Right lung (tissue), 10 donors: ENCODE measurements at places on chromosomes 1 and 21. TPM values are rescaled to one million over a fixed set of nuclear protein-coding genes. Genes with fewer than 3 reads are reported as not detected.

DNA sequence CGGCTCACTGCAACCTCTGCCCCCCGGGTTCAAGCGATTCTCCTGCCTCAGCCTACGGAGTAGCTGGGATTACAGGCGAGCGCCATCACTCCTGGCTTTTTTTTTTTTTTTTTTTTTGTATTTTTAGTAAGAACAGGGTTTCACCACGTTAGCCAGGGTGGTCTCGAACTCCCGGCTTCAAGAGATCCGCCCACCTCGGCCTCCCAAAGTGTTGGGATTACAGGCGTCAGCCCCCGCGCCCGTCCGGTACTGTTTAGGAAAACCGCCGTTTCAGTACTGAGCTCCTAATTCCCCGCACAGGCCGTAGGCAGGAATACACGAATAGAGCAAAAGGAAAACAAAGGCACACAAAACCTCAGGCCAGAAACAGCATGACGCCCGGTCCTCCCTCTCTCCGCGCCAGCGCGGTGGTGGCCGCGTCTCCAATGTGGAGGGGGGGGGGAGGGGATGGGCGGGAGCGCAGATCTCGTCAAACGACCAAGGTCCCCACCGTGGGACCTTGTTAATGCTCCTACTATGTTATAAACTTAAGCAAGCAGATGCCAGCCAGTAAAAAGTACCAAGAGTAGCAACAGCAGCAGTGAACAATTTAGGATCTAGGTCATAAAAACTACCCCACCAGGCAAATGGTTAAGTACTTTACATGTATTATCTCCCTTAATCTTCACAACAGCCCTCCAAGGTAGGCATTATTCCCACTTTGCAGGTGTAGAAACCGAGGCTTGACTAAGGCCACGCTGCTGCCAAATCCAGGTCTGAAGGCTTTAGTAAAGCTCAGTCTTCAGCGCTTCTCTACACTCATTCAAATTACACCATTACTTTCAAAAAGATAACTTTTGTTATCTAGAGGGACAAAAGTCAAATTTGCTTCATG lies 648 bp upstream of the ADAR start:
- DNase-seq, result peak; percentile 68

- no peak for DNase-seq
Observed at GRCh38 chr1:182192966-182193365, 131.5 kb upstream of the ZNF648 start.

DNA sequence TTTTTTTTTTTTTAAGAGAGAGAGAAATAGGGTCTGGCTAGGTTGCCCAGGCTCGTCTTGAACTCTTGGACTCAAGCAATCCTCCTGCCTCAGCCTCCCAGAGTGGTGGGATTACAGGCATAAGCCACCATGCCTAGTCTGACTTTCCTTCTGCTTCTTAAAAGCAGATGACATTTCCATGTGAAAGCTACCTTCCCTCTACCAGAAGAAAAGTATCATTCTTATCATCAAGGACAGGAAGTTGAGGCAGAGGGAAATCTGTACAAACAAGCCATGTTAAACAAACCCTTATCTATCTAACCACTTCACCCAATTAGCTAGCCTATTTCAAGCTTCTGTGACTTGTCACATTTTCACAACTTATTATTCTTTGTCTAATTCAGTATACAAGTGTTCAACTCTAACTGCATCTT lies 54.8 kb downstream of the SAMSN1 start:
- DNase-seq, result no peak

DNA sequence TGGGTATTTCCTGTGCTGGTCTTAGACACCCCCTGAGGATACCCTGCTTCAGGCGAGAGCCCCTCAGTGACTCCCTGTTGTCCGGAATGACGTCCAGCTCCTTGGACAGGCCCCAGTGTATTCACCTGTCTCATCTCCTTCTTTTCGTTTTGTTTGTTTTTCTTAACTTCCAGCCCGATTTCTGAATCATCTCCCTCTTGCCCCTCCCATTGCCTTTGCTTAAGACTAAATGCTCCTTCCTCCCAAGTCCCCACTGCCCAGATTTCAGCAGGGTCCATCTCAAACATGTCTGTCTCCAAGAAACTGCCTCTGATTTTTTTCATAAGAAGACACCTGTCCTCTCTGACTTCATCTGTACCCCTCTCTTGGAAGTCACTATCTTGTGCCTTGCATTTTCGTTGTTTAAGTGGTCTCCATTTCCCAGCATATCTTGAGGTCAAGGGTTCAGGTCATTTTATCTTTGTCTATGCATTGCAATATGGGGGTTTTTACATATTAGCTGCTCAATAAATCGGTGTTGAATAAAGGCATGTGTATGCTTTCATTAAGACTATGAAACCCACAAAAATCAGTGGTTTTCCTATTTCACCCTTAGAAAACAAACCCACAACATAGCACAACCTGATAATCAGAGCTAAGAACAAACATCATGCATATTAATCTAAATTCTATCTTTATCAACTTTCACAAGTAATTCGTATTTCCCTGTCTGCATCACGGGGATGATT lies 58.4 kb upstream of the LGALS8 start:
- DNase-seq, result no peak

DNA sequence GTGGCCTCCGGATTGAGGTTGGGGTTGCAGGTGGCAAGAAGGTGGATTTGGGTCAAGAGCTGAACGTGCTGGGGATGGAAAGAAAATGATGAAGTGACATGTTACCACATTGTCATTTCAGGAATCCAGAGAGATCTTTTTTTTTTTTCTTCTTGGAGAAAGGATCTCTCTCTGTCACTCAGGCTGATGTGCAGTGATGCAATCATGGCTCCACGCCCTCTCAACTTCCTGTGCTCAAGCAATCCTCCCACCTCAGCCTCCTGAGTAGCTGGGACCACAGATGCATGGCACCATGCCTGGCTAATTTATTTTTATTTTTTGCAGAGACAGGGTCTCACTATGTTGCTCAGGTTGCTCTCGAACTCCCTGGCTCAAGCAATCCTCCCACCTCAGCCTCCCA lies 80.6 kb downstream of the GON4L start:
- DNase-seq, result no peak

DNA sequence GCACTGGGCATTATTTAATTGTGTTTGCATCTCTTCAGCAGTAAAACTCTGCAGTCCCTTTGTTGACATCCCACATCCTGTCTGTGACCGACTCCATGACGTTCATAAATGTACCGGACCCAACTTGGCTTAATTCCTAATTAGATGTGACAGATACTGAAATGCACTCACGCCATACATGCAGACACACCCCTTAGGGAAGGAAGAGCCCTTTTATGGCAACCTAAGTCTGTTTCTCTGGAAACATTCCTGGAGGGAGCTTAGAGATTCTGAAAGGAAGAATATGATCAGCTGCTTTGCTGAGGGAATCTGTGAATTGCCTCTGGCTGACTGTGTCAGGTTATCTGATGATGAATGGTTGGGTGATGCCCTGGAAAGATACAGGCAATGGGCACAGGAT lies 33.4 kb downstream of the ADAMTS5 start:
- no peak for DNase-seq

BMP8B gene
- polyA plus RNA-seq, result 2.1 TPM

DNA sequence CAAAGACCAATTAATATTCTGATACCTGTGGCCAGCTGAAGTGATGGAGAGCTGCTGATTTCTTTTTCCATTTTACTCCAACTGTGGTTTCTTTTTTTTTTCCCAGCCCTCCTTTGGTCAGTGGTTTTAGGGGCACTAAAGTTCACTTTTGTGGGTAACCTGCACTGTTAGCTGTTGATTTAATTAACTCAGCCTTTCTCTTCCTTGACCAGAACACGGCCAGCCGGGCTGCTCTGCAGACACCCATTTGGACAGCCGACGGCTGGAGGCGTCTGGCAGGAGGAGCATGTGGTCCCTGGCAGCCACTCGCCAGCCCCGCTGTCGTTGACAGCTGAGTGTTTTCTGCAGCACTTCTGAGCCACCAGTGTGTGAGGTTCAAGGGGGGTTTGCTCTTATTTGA lies 136.2 kb upstream of the RUNX3 start:
- peak; percentile 62 for DNase-seq

PMF1 gene
- 83.4 TPM for polyA plus RNA-seq

LHX8 gene
- polyA plus RNA-seq, result not detected

PTPN14 gene
- polyA plus RNA-seq, result 10.3 TPM

NHLH1 gene
- polyA plus RNA-seq, result 0.35 TPM

DNA sequence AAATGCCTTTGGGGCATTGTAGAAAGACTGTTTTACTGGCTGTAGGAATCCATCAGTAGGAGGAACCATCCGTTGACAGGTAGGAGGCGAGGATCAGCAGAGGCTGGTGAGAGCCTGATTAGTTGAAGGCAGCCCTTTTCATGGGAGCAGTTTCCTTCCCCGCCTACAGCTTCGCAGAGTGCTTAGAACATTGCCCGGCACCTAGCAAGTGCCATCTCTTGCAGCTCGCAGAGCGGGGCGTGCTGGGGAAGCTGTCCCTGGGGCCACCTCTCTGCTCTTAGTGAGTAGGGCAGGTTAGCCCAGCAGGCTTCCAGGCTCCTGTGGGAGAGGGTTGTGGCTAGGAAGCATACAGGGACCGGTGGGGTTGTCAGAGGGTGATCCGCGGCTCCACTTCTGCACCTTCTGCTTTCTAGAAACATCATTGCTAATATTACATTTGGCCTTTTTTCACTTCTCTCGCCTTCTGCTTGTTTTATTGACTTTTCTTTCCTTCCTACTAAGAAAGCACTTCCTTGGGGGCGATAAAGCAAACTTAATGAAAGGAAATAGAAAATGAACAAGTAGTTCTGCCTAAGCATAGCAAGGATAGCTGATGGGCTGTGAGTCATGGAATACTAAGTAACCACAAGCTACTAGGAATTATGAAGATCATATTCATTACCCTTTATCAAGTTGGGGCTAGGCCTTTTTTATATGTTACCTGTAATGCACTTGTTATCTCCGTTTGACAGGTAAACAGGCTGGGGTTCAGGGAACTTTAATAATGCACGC lies 176.7 kb downstream of the GALNT2 start:
- DNase-seq, result no peak

TAS1R1 gene
- 0.54 TPM for polyA plus RNA-seq

- no peak for DNase-seq
Observed at GRCh38 chr1:62724430-62724829, 36.2 kb upstream of the DOCK7 start.

XCL2 gene
- polyA plus RNA-seq, result 1.3 TPM

- no peak for DNase-seq
Observed at GRCh38 chr1:45585110-45585426, 1.2 kb downstream of the NASP start.

CFAP126 gene
- 9.2 TPM for polyA plus RNA-seq

- DNase-seq, result no peak
Observed at GRCh38 chr1:109995536-109995935, 11.0 kb downstream of the AHCYL1 start.

- no peak for DNase-seq
Observed at GRCh38 chr1:110463725-110464124, 12.8 kb downstream of the PROK1 start.

GRCh38 chr1:24796524-24796923 lies 51.3 kb downstream of the CLIC4 start:
- DNase-seq, result no peak

GRCh38 chr1:31511848-31512615 lies 64.3 kb upstream of the TINAGL1 start:
- no peak for DNase-seq

GABRD gene
- 11.4 TPM for polyA plus RNA-seq

DNA sequence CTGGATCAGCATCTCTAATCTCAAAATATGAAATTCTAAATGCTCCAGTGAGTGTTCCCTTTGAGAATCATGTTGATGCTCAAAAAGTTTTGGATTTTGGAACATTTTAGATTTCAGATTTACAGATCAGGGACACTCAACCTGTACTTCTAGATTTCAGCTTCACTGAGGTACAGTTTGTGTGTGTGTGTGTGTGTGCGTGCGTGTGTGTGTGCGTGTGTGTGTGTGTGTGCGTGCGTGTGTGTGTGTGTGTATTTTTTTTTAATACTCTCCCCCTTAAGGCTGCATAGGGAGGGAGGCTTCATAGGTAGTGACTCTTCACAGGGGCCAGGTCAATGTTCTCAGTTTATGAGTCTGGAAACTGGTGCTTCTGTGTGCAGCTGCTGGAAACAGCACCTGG lies 77.5 kb downstream of the BRINP2 start:
- no peak for DNase-seq

CYP4B1 gene
- 3.9 TPM for polyA plus RNA-seq

ATAD3C gene
- 2.1 TPM for polyA plus RNA-seq

AXDND1 gene
- 0.79 TPM for polyA plus RNA-seq

TSACC gene
- 0.99 TPM for polyA plus RNA-seq

DNA sequence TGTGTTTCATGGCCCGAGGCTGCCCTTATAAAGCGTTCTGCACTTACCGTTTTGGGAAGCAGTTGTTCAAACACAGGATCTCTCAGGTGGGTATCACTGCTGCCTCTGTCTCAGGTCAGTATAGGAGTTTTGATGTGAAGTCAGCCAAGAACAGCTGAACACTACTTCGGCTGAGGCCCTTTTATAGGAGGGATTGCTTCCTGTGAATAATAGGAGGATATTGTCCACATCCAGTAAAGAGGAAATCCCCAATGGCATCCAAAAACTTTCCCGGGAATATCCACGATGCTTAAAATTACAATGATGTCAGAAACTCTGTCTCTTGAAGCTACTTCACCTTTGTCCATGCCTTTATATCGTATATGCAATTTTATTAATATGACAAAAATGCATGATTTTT lies at the start of gene SELE:
TSS of gene SELE (minus strand) at position 156 of the 400 bp plus-strand sequence. CDS start 467 bp downstream, outside the sequence.
- no peak for DNase-seq

- peak; percentile 25 for DNase-seq
Observed at GRCh38 chr1:187264995-187265602, 436.4 kb downstream of the PLA2G4A start.

DNA sequence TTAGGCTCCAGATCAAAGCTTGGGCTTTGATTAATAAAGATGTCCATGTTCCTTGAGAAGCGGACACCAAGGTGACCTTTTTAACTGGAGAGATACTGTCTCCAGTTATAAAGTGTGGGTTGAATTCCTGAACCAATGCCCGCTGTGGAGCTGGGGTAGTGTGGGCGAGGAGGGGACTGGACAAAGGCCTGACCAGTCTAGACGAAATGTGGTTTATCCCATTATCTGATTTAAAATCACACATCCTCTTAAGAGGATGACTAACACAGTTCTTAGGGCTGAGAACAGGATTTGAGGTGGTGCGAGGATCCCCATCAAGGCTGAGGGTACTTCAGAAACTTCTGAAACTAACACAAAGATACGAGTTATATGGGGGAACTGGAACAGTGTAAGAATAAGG lies 84.5 kb upstream of the GCLM start:
- no peak for DNase-seq

PPIAL4G gene
- polyA plus RNA-seq, result 0.05 TPM

- no peak for DNase-seq
Observed at GRCh38 chr1:182680901-182681567, 3.4 kb downstream of the RGS8 start.

DNA sequence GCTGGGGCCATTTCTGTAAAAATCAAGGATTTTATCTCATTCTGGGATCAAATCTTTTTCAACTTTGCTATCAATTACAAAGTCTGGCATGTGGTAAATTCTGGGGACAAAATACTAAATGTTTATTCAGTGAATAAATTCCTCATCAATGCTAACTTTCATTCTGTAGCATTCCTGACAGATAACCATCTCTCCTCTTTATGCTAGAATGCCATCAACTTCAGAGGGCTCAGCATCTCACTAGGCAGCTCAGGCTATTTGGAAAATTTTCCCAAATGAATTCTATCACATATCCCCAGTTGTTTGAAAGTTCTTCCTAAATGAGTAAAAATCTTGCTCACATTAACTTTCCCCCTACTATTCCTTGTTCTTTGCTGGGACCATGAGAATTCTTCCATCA lies 163.0 kb upstream of the DAB1 start:
- no peak for DNase-seq

SLC6A17 gene
- polyA plus RNA-seq, result 0.04 TPM
